ENCODE measurements at places on chromosomes 12 and 14.

GRCh38 chr12:96809522-96809921 lies 97.5 kb upstream of the NEDD1 start:
- no peak for DNase-seq

DNA sequence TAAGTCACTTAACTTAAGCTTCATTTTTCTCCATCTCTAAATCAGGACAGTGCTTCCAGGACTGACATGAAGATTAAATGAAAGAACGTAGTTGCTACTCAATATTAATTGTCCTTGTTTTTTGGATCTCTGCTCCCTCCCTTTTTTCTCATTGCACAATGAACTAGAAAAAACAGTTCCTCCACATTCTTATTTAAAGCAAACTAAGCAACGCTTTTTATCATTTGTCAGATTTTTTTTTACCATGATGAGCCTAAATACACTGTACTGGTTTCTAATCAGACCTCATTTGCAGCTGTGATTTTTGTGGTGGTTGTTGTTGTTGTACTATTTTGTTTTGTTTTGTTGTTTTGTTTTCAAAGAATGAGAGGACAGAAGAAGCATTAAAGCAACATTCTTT lies 23.2 kb upstream of the PARP11 start:
- no peak for DNase-seq

DNA sequence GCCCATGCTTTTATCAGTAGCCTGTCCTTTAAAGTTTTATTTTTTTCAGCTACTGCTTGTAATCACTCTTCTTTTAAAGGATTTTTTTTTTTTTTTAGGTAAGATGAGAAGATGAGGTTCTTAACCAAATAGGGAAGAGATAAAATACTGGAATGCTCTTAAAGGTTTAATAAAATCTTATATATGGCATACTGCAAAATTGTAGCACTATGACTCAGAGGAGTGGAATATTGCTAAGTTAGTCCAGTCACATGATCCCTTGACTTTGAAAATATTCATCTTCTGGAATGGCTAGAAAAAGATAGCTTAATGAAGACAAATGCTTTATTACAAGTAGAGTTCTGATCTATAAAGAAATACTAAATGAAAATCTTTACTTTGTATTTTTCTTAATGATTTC lies 116.6 kb downstream of the NAV3 start:
- no peak for DNase-seq

GRCh38 chr12:50197297-50197727 lies 30.1 kb upstream of the CERS5 start:
- no peak for DNase-seq

DNA sequence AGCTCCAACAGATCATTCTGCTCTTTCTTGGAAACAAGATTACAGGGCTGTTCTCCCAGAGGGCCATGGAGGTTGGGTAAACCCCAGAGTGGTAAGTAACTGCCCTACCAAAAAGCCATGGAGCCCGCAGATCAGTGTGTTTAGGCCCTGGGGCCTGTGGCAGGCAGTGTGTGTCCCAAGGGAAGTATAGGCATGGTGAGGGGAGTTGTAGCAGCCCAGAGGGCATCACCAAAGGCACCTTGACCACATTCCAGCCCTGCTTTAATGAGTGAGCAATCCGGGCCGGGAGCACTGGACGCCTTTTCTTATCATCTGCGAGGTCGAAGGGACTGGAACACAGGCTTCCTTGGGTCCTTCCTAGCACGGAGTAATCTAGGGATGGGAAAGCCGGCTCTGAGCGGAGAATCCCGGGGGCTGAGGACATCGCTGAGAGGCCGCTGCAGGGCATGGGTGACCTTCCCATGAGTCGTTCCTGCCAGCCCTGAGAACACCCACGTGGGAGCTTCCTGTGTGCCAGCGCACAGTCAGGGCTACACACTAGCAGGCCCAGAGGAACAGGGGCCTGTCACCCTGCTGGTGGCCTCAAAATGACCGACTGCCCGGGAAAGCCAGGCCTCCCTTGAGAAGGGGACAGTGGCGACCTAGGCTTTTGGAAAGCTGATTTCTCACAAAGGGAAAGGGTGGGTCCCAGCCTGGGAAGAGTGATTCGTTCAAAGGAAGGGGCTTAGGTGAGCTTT lies 91.3 kb downstream of the NINJ2 start:
- no peak for DNase-seq
